AML-193 (cell line): ENCODE measurements at places on chromosomes 4 and X.

- no peak for DNase-seq
These were observed 154.0 kb downstream of the BTC start for GRCh38 chr4:74640111-74640903.

GRCh38 chr4:152534541-152535359 is 1.1 kb downstream of the FBXW7 start:
- DNase-seq = peak; percentile 32

- no peak for DNase-seq
These were observed 358.5 kb downstream of the SPOCK3 start for GRCh38 chr4:166875821-166876220.

GRCh38 chrX:39144323-39144722 is 343.1 kb downstream of the MID1IP1 start:
- peak; percentile 66 for DNase-seq

DNA sequence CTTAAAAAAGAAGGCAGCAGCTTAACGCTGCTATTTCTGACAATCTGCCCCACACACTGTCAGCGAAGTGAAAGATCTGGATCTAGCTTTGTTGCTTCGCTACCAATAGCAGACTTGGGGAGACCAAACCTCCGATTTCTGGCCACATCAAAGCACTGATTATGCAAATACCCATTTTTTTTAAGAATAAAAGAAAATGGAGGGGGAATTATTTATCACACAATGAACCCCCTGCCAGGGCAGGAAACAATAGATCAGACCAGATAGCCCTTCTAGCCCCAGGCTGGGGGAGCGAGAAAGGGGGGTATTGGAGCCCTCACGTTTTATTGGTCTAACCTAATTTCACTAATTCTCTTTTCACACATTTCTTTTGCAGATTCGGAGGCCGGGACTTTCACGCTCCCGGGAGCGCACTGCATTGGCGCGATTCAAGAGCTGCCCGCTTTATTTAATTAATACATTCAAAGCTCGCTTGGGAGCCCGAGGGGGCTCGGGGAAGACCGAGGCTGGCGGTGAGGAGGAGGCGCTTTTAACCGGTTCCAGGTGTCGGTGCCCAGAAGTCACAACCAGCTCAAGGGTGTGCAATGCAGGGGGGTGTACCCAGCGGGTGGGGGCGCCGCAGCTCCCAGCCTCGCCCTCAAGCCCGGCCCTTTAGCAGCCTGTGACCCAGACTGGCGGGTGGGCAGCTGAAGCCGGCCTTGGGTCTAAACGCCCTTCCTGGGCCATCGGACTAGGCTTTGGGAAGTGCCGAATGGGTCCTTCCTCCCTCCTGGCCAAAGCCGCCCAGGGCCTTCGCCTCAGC is 5.5 kb downstream of the NEUROG2 start:
- no peak for DNase-seq

GRCh38 chr4:2666722-2667247 is 89.4 kb downstream of the TNIP2 start:
- no peak for DNase-seq

DNA sequence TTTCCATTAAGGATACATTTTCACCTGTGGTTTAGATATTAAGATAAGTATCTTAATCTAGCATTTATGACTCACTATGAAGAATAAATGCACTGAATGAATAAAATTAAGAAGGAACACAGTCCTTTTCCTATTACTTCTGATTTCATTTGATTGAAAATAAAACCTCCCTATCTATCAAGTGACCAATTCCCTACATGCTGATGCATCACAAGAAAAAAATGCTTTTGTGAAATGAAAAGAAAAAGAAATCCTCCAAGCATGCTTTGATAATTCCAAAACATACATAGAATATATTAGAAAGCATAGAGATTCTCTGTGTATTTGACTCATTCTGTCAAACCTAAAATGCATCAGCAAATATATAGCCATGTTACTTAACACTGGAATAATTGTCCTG is 37.1 kb downstream of the PCDH10 start:
- no peak for DNase-seq

- DNase-seq = no peak
These were observed 33.8 kb downstream of the THOC2 start for GRCh38 chrX:123698979-123699520.

- DNase-seq = no peak
These were observed 59.4 kb upstream of the PITX2 start for GRCh38 chr4:110682311-110682710.
